Brain pericyte (primary cell): ENCODE measurements at places on chromosomes 12 and 14.
A peak's percentile ranks its signal among the peaks of the same experiment; 100 is the strongest.

- no peak for DNase-seq
These were observed 177.3 kb upstream of the BMP4 start for GRCh38 chr14:54133896-54134295.

DNA sequence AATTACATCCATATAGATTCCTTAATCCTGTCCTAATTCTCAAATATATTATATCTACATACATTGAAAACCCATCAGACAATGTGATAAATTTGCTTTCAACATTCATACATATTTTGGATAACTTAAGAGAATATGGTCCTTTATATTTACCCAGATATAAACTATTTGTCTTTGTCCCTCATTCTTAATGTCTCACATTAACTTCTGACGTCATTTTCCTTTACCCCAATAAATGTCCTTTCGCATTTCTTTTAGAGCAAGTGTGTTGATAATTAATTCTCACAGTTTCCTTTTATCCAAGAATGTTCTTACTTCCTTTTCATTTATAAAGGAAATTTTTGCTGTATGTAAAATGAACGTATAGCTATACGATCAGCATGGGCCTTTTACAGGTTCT lies 12.6 kb upstream of the PTPRR start:
- DNase-seq, result no peak

GRCh38 chr14:94857950-94858349 lies 88.0 kb upstream of the GSC start:
- no peak for DNase-seq

- no peak for DNase-seq
These were observed 12.5 kb upstream of the INF2 start for GRCh38 chr14:104676694-104677511.

DNA sequence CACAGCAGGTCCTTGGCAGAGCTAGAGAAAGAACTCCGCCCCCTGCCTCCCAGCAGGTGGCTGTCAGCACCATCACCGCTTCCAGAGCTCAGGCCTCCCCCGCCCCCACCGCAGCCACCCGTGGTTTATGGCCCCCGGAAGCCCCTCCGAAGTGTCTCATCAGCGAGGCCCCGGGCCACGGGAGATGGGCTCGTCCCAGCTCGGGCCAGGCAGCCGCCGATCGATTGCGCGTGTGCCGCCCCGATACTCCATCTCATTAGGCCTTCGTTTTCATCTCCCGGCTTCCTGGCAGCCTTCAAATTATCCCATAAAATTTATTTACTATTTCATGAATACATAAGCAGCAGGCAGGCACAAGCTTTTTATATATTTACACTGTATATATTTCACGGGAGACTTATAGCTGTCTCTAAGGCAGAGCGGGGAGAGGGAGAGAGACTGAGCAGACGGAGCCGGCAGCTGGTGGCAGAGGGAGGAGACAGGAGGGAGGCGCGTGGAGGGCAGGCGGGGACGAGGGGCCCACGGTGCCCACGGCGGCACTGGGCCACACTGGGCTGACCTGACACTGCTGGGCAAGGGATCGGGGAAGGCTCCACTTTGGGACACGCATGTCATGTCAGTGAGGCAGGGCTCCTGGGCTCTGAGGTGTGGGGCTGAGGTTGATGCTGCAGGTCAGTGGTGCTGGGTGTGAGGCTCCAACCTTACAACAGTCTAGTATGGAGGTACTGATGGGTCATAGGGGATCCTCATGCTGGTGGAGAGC lies 241.2 kb downstream of the RBM19 start:
- DNase-seq, result no peak

- peak; percentile 26 for DNase-seq
These were observed 4.8 kb upstream of the DGLUCY start for GRCh38 chr14:91108941-91109611.

- DNase-seq, result no peak
These were observed 52.0 kb downstream of the CRACR2A start for GRCh38 chr12:3700861-3701260.

GRCh38 chr12:1246637-1247036 lies 255.6 kb downstream of the ERC1 start:
- DNase-seq, result no peak

DNA sequence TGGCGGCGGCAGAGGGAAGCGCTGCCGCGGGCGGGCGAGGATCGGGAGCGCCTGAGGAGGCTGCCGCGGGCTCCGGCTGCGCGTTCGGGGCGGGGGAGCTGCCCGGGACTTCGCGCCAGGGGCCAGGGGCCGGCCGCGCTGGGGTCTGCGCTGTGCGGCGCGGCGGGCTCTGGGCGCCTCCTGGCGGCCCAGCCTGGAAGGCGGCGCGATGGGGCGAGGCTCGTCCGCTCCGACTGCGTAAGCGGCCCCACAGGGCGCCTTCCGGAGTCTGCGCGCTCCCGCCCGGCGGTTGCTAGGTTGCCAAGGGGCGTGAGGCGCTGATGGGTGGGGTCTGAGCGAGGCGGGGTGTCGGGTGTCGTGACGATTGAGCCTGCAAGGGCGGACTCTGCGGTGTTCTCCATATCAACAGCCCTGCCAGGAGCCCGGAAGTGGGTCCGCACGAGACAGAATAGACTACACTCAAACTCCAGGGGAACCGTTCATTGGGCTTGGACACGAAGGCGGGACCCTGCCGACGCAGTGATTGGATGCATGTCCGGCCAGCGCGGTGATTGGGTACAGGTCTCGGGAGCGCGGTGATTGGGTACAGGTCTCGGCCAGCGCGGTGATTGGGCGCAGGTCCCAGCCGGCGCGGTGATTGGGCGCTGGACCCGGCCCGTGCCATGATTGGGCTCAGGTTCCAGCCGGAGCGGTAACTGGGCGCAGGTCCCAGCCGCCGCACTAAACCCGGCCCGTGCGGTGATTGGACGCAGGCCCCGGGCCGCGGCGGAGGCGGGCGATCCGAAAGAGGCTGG lies at the start of gene TEDC1:
Gene TEDC1, plus strand, starts transcription at position 675 of the 794 bp plus-strand sequence. CDS start 130 bp downstream, outside the sequence.
- peak; percentile 100 for DNase-seq

DNA sequence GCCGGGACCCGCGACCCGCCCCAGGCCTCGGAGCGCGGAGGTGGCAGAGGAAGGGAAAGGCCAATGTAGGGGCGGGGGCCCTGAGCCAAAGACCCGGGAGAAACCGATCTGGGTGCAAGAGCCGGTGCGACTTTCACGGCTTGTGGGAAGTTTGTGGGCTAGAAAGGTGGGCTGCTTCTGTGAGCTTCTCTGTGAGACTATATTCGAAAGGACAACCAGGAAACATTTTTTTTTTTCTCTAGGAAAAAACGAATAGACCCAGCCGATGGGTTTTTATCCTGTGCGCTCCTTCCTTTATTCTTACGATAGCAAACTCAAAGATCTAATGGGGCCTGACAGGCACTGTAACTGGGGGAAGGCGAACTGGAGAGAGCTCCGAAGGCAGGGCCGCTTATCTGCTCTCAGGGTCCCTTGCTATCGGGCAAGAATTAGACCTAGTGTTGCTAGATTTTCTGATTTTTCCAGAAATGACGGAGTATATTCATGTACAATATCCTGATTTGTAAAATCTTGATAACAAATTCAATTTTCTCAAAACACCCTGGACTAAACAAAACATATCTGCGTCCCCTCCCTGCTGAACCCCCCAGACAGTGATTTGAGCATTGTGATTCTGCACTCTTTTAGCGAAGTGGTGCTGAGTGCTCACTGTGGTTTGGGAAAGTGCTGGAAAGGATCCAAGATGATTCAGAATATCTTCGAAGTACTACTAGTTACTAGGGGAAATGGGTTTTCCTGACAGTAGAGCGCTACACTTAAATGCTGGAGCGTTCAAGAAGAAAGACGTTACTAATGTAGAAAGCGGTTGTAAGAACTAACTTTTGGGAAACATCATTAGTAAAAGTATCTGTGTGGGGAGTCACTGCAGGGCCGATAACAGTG lies 563 bp upstream of the STXBP6 start:
- no peak for DNase-seq

GRCh38 chr14:33567731-33568130 lies 383.1 kb downstream of the EGLN3 start:
- peak; percentile 27 for DNase-seq

- no peak for DNase-seq
These were observed 67.8 kb downstream of the VWF start for GRCh38 chr12:6056406-6057240.

DNA sequence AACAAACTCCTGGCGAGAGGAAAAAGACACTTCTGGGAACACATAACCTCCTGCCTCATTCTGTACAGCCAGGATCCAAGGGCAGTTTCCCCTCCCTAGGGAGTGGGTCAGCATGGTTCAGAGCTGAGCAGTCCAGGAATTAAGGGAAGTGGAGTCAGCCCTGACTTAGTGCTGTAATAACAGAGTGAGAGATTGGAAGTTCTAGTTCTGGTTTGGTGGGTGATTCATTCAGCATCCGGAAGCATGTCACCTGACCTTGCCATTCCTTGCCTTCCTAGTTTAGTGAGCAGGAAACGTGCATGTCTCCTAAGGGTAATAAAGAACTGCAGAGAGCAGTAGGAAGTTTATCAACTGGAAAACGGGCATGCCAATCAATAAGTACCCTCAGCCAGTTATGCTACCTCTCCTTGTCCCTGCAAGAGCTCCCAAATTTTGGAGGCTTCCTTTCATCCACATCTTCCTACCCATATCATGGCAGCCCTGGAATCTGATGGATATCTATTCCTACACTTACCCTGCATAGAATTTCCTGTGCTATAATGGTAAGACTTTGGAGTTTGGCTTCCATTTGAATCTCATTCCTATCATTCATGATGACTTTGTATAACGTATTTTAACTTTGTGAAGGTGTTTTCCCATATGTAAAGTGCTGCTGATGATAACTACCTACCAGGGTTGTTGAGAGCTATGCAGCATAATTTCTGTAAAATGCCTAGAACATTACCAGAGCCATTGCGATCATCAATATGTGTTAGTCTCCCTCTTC lies 28.5 kb upstream of the MAGOHB start:
- no peak for DNase-seq

DNA sequence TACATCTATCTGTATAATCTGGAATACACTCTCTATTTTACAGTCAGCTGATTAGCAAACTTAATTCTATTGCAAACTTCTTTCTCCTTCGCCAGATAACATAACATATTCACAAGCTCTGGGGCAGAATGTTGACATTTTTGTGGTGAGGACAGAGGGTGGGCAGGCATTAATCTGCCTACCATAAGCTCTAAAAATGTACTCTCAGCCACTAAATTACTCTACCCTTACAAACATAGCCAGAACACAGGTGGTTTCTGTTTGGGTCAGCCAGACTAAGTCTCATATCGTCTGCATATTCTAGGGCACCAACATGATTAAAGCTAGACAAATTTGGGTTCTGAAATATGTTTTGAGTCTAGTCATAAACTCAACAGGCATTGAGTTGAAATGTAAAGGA lies 90.1 kb downstream of the SLC6A15 start:
- DNase-seq, result no peak
